NK-92 treated with Interleukin-12 subunit alpha and Interleukin-12 subunit beta, amount 100 ng/mL, for 24 hours (cell line): ENCODE measurements at places on chromosomes 2 and 18.

- DNase-seq, result no peak
These were observed 1256.2 kb upstream of the CRIM1 start for GRCh38 chr2:35099342-35099741.

DNA sequence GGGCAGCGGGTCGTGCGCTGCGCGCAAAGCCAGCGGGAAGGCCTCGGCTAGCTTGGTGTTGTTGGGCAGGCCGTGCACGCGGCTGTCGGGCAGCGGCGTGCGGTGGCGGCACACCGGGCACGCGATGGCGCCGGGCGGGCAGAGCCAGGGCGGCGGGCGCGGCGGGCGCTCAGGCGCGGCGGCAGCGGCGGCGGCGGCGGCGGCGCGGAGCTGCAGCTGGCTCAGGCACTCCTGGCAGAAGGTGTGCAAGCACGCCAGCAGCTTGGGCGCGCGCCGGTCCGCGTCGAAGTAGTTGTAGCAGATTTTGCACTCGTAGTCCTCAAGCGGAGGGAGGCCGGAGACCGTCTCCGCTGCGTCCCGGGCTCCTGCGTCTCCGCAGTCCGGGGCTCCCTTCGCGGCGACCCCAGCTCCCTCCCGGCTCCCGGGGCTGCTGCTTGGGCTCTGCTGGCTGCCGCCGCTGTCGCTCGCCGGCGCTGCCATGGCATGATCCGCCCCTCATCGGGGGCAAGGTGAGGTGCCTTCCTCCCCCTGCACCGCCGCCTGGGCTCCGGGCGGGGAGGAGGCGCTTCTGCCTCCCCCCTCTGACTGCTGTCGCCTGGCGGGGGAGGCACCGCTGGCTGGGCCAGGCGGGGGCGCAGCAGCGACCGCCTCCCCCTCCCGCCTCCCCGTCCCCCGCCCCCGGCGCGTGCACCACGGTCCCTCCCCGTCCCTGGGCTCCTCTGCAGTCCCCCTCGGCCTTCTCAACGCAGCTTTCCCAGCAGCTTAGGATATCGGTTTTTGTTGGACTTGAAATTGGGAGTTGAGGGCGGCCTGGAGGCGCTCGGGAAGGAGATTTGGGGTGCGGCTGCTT, 21.0 kb upstream of the PAX3 start:
- DNase-seq, result no peak

DNA sequence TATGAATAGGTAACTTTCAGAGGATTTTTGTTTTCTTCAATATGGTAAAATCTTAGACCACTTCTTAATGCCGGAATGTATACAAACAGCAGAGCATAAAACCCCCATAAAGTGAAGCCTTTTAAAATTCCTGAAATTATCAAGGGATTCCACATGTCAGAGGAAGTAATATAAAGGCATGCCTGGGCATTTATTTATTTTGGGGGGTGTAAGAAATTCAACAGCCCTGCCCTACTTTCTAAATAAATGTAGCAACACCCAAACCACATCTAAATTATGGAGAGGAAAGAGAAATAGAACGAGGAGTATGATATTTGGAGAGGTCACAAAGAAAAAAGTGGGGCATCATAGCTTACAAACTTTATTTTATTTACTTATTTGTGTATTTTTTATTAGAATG, 9.9 kb downstream of the CHST9 start:
- DNase-seq, result no peak

DNA sequence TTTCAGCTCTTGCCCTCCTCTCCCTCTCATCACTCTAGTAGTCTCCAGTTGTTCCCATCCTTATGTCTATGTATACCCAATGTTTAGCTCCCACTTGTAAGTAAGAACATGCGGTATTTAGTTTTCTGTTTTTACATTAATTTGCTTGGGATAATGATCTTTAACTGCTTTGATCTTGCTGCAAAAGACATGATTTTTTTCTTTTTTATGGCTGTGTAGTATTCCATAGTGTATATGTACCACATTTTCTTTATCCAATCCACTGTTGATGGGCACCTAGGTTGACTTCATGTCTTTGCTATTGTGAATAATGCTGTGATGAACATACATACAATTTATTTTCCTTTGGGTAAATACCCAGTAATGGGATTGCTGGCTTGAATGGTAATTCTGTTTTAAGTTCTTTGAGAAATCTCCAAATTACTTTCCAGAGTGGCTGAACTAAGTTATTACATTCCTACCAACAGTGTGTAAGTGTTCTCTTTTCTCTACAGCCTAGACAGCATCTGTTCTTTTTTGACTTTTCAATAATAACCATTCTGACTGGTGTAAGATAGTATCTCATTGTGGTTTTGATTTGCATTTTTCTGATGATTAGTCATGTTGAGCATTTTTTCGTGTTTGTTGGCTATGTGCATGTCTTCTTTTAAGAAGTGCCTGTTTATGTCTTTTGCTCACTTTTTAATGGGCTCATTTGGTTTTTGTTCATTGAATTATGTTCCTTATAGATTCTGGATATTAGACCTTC, 179.6 kb upstream of the SLC39A10 start:
- no peak for DNase-seq

DNA sequence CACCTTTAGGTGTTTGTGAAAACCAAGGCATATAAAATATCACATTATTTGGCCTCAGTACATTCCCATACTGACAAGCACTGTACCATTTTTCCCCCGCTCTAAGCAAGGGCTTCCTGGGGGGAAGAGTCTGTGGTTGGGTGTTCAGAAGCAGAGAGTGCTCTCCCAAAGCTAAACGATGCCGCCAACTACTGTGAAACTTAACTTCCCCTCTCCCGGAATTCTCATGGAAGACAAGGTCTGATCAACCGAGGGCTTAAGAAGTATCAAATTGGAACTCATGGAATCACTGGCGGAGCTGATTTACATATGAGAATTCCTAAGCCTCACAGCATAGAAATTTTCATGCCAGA, 433 bp upstream of the MFF start:
- no peak for DNase-seq

DNA sequence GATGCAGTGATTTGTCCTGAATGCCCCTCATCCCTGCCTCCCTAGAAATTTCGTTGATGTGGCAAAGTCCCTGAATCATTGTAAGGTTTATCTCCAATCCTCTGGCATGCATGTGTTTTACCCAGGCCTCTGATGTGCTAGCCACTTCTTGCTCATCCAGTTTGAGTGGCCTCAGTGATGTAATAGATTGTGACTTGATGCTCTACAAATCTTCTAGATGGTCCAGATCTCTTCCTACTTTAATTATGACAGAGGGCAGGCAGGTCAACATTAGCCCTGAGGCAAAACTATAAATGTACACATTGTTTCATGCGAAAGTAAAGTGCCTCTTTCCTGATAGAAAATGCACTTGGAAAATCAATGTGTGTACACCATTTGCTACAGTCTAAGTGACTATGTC, 54.5 kb downstream of the LONRF2 start:
- no peak for DNase-seq

DNA sequence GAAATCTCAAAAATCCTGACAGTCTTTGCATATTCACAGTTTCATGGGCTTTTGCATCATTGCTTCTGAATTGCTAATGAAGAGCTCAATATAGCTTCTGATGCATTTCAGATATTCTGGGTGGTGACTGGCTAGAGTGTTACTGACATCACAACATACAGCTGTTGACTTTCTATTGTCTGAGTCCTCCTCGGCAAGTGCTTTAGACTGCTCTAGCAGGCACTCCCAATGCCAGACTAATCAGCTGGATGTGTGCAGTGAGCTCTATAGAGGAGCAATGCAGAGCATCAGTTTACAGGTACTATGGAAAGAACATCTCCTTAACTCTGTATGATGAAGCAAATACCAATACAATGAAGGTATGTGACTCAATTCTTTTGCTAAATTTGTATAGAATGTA, 54.9 kb downstream of the R3HDM1 start:
- DNase-seq, result no peak

DNA sequence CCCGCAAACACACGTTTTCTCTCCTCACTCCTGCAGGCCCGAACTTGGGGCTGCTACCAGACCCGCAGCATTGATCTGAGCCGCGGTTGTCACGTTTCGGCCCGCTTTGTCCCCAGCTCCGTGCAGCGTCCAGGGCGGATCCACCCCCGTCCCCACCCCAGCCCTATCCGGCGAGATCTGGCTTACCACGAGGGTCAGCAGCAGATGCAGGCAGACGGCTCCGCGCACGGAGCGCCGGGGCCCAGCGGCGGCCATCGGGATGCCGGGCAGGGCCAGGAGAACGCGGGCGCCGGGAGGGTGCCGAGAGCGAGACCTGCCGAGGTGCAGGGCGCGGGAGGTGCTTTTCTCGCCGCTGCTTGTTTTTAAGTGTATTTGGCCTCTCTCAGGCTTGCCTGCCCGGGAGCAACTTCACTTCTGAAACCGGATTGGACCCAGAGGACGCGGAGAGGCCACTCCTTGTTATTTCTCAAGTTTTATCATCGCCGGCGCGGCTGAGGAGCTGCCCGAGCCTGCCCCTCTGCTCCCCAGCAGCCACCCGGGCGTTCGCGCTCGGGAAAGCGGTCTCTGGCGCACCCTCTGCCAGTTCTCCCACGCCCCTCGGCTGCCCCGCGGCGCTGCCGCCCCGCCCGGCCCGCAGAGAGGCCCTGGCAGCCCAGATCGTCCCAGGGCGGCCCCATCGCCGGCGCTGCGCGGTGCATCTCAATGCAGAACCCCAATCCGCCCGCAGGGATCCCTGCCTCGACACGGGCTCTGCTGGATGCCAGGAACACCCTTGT, at the start of gene DSC3:
TSS of gene DSC3 (minus strand) at position 337 of the 776 bp plus-strand sequence. CDS start at position 255, 82 bp downstream.
- no peak for DNase-seq

DNA sequence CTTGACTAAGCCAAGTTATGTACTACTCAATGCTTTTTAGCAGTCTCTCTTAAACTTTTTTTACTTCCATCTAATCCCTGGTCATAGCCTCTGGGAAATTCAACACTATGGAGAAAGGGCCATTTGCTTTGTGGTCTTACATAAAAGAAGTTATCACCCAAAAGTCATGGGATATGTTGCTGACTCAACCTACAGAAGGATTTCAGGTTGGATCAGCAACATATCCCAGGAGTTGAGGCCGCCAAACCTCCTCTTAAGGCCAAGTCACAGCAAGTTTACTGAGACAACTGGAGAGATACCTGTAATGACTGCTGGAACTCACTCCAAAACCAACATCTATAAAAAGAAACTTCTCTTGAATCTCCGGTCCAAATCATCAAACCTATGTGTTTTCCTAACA, 141.1 kb downstream of the IRS1 start:
- no peak for DNase-seq

DNA sequence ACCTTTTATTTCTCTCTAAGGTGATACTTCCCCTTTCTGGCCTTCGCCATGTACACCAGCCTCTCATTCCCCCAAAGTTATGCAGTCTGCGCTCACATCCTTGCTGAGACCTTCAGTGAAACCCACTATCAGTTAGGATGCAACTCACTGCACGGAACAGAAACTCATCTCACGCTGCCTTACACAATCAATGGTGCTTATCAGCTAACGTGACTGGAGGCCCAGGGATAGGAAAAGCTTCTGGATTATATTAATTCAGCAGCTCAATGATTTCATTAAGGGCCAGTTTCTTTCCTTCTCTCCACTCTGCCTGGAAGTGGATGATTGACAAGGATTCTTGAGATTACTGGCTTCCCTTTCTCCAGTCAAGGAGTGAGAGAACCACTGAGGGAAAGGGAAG, 44.8 kb downstream of the CDH2 start:
- no peak for DNase-seq
